ENCODE measurements at places on chromosomes 2 and 18. TPM values are rescaled to one million over a fixed set of nuclear protein-coding genes. Genes with fewer than 3 reads are reported as not detected.

SPDYA gene
- total RNA-seq: 3.3 TPM

- no peak for DNase-seq
Measured at GRCh38 chr18:58838165-58838860, 26.4 kb upstream of the ZNF532 start.

DNA sequence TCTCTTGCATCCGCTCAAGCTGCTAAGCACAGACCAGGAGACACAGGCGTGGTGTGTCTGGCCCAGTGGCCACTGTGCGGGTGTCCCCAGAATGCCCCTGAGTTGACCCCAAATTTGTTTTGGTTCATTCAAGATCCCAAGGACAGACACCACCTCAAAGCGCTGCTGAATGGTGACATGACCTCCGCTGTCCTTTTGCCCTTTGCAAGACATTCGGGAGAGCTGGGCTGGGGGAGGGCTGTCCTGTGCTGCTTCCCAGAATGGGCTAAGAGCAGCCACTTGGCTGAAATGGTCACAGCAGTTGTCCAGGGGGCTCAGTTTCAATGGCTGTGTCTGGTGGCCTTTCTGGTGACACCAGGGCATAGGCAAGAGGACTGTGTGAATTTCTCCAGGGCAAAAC lies 84.1 kb downstream of the SMIM21 start:
- DNase-seq: no peak

DNA sequence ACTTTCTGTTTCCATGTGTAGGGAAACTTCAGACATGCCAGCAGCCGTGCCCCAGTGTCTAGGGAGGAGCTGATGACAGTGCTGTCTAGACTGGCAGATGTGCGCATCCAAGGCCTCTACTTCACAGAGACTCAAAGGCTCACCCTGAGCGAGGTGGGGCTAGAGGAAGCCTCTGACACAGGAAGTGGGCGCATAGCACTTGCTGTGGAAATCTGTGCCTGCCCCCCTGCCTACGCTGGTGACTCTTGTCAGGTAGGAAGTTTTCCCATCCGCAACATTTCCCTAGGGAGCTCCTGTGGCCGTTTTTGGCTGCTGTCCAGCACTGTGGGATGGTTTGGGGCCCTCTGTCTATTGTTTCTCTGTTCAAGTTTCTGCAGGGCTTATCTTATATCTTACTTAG lies 143.1 kb upstream of the TTC39C start:
- DNase-seq: no peak

DNA sequence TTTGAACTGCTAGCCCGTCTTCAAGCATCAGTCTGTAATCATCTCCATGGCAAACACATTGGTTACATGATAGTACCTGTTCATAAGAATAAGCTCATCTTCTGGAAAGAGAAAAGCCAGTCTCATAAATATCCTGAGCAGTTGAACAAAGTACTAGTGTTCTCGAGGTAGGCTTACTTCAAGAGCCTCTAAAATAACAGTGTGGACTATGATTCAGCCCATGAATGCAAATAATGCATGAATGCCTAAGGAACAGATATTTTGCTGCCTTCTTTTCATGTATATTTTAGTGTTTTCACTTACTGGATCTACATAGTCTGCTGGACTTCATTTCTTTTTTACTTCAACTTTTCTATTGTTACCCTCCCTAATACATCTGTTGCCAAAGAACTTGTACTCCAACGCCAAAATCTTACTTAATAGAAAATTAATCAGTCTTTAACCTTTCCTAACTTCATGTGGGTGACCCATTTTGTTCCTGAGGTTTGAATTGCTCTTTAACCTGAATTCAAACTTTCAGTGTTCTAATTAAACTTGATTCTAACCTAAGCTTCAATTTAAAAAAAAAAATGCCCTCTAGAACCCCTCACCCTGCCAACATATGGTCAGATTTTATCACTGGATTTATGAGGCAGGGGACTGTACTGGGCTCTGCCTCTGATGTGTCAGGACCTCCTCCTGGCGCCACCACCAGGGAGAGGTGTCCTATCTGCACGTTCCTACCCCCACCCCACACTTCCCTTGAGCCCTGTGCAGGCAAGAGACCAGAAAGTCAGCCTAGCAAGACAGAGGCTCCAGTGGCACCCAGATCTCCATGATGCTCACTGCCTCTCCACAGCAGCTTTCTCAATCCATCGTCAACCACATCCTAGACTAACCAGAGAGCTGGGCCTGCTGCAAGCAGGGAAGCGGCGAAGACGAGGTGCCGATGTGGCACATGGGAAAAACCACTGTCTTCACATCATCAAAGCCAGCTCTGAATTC lies 264.7 kb upstream of the ID2 start:
- DNase-seq: no peak

- DNase-seq: no peak
Measured at GRCh38 chr2:147855977-147856376, 11.1 kb downstream of the ACVR2A start.

DNA sequence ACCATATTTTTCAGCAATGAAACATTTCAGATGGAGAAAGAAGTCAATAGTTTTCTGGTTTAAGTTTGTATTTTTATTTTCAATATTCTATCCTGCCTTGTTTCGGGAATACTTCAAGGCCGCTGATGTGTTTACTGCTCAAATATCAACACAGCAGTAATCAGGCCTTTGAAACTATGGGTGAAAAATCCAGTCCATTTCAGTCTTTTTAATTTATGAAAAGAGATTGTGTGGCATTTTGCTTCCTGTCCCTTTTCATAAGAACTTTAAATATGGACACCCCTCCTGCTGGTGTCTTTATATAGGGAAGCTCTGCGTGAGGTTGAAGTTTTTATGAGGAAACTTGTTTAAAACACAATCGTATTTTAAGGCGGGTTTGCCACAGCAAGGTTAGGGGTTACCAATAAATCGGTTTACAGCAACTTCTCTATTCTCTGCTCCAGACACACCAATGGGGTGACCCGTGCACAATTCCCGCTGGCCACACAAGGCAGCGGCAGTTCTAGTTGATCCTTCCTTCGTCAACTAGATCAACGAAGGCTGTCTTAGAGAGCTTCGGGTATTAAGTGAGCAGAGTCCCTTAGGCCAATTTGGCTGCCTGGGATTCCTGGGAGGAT lies 1.2 kb upstream of the TANC1 start:
- DNase-seq: no peak

- DNase-seq: no peak
Measured at GRCh38 chr18:42563995-42564394, 551.5 kb downstream of the RIT2 start.

DNA sequence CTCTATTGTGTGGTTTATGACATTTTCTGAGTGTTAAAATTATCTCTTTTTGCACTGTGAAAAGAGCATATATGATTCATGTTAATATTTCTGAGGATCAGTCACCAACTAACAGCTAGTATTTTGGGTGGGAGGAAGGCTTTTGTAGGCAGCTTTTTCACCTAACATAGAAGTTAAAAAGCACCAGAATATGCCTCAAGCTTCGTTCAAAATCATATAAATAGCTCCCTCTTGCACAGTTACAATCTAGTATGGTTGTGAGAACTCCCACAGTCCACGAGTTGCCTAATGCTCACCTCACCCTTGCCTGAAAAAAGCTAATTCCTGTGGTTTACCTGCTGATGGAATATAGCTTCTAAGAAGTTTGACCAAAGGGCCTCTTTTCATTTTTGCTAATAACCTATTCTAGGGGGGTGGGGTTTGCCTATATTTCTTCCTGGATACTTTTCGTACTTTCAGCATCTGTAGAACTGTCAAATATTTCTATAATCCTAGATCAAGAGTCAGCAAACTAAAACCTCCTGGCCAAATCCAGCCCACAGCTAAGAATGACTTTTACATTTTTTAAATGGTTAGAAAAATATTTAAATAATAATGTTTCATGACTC lies 167.1 kb upstream of the FOSL2 start:
- DNase-seq: no peak

- DNase-seq: peak; percentile 64
Measured at GRCh38 chr2:187547353-187547979, 6.8 kb downstream of the TFPI start.

DNA sequence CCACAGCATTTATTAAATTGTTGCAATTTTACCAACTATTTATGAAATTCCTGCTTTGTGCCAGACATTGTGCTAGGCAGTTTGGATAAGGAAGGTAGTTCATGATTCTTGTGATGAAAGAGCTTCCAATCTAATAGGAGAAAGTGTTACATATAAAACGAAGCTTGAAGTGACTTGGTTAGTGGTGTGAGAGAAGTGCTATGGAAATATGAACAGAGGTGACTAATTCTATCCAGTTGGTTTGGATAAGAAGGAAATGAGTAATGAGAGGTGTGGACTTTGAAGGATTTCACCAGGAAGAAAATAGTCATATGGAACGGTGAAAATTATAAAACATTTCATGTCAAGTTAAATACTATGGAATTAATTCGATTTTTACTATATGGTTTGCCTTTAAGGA lies 48.6 kb downstream of the EML6 start:
- DNase-seq: no peak

DNA sequence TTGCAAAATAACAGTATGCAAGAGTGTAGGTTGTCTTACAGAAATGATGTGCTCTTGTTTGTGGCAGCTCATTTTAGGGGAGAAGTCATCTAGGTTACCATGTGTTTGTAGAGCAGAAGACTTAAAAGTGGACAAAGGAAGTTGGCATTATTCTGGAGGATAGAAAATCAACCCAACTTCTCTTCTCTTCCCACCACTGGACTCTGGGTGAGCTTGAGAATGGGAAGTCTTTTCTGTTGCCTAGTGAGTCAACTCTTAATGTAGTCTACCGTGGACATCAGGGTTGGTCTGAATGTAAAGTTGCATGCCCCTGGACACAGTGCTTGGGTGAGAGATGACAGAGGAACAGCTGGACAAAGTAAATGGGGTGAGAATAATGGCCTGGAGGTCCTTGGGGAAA lies 98.3 kb downstream of the FMNL2 start:
- DNase-seq: no peak
